Calu3 (cell line): ENCODE measurements at places on chromosomes 12 and 14.
A peak's percentile ranks its signal among the peaks of the same experiment; 100 is the strongest.

GRCh38 chr12:88684610-88685009 lies 104.3 kb upstream of the KITLG start:
- no peak for DNase-seq
- H3K36me3 ChIP-seq, result no peaks in the 10 kb centered on the region
- H3K4me3 ChIP-seq, result no peak overlapping the region
- no peak overlapping the region for H3K27ac ChIP-seq
- H3K27me3 ChIP-seq, result no peaks in the 10 kb centered on the region
- H3K4me1 ChIP-seq, result peaks cover 12% of the 10 kb centered on the region

GRCh38 chr12:60842181-60842580 lies 1246.4 kb downstream of the SLC16A7 start:
- peaks cover 9% of the 10 kb centered on the region for H3K4me1 ChIP-seq
- no peak overlapping the region for H3K27ac ChIP-seq
- H3K27me3 ChIP-seq, result no peaks in the 10 kb centered on the region

DNA sequence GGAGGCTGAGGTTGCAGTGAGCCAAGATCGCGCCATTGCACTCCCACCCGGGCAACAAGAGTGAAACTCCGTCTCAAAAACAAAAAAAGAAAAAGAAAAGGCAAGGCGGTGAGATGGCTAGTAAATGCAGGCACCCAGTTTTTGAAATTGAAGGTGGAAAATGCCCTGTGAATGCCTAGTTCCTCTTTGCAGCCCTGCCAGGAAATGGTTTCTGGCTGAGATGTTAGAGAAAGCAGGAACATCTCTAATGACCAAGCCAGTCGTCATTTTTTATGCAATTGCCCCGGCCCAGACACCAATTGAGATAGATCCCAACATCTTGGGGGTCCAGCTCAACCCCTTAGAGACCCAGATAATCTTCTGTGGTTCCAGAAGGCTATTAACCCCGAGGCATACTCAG lies 17.0 kb downstream of the SLC8A3 start:
- H3K4me3 ChIP-seq, result no peak overlapping the region
- H3K27ac ChIP-seq, result no peak overlapping the region
- no peaks in the 10 kb centered on the region for H3K4me1 ChIP-seq
- peaks cover 86% of the 10 kb centered on the region for H3K27me3 ChIP-seq
- H3K36me3 ChIP-seq, result no peaks in the 10 kb centered on the region
- DNase-seq, result no peak

- no peak overlapping the region for H3K4me3 ChIP-seq
- H3K4me1 ChIP-seq, result peaks cover 16% of the 10 kb centered on the region
These were observed 205.2 kb downstream of the PAX9 start for GRCh38 chr14:36866867-36867266.

GRCh38 chr12:109827566-109828550 lies 5.3 kb downstream of the TRPV4 start:
- H3K4me3 ChIP-seq, result no peak overlapping the region
- H3K4me1 ChIP-seq, result peaks cover 46% of the 10 kb centered on the region
- peak overlapping the region; percentile 64 for H3K27ac ChIP-seq

GRCh38 chr12:78179346-78179745 lies 348.7 kb downstream of the NAV3 start:
- H3K4me1 ChIP-seq, result peaks cover 8% of the 10 kb centered on the region
- no peak for DNase-seq
- no peaks in the 10 kb centered on the region for H3K27me3 ChIP-seq
- no peaks in the 10 kb centered on the region for H3K36me3 ChIP-seq

- H3K4me3 ChIP-seq, result no peak overlapping the region
- H3K27me3 ChIP-seq, result no peaks in the 10 kb centered on the region
- no peak overlapping the region for H3K27ac ChIP-seq
- H3K36me3 ChIP-seq, result no peaks in the 10 kb centered on the region
These were observed 642.2 kb downstream of the DIO2 start for GRCh38 chr14:79569072-79569471.

DNA sequence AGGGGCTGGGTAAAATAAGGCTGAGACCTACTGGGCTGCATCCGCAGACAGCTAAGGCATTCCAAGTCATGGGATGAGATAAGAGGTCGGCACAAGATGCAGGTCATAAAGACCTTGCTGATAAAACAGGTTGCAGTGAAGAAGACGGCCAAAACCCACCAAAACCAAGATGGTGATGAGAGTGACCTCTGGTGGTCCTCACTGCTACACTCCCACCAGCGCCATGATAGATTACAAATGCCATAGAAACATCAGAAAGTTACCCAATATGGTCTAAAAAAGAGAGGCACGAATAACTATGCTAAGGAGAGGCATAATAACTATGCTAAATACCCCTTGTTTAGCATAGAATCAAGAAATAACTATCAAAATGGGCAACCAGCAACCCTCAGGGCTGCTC lies 46.2 kb upstream of the MAP3K9 start:
- H3K4me1 ChIP-seq, result no peaks in the 10 kb centered on the region
- no peak overlapping the region for H3K27ac ChIP-seq
- DNase-seq, result no peak
- no peaks in the 10 kb centered on the region for H3K36me3 ChIP-seq
- H3K4me3 ChIP-seq, result no peak overlapping the region

GRCh38 chr12:133130038-133130807 lies at the start of the genes ZNF10 and ZNF891:
TSS of gene ZNF10 (plus strand) at chr12:133130627. CDS start at chr12:133144493, 13,866 bp downstream.
TSS of gene ZNF891 (minus strand) at chr12:133130274. CDS start at chr12:133121918, 8,356 bp downstream.
- H3K27me3 ChIP-seq, result no peaks in the 10 kb centered on the region
- H3K4me1 ChIP-seq, result peaks cover 8% of the 10 kb centered on the region
- peak; percentile 100 for DNase-seq
- H3K36me3 ChIP-seq, result peaks cover 47% of the 10 kb centered on the region

- no peaks in the 10 kb centered on the region for H3K4me1 ChIP-seq
- no peaks in the 10 kb centered on the region for H3K36me3 ChIP-seq
- DNase-seq, result no peak
- no peak overlapping the region for H3K27ac ChIP-seq
These were observed 455.6 kb upstream of the SEL1L start for GRCh38 chr14:81989211-81989610.

DNA sequence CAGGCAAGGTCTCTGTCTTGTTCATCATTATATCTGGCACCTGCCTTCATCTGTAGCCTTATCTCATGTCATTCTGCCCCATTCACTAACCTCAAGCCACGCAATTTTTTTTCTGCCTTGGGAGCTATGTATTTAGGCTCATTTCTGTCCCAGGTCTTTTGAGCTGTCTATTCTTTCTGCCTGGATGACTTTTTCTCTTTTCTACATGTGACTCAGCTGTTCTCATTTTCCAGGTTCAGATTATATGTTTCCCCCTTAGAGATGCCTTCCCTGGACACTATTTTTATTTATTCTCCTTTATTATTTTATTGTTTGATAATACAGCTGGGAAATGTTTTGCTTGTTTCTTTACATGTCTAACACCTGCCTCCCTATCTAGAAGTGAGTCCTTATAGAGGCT lies 737.4 kb upstream of the TBX3 start:
- H3K36me3 ChIP-seq, result no peaks in the 10 kb centered on the region
- no peak overlapping the region for H3K4me3 ChIP-seq
- no peak for DNase-seq
- no peaks in the 10 kb centered on the region for H3K27me3 ChIP-seq

GRCh38 chr14:85702191-85702590 lies 172.2 kb downstream of the FLRT2 start:
- H3K27ac ChIP-seq, result no peak overlapping the region
- H3K4me1 ChIP-seq, result no peaks in the 10 kb centered on the region
- no peaks in the 10 kb centered on the region for H3K27me3 ChIP-seq
- H3K36me3 ChIP-seq, result no peaks in the 10 kb centered on the region
- no peak overlapping the region for H3K4me3 ChIP-seq
- DNase-seq, result no peak

- no peak overlapping the region for H3K4me3 ChIP-seq
- peaks cover 25% of the 10 kb centered on the region for H3K4me1 ChIP-seq
- no peaks in the 10 kb centered on the region for H3K27me3 ChIP-seq
- peaks cover 5% of the 10 kb centered on the region for H3K36me3 ChIP-seq
These were observed 36.0 kb downstream of the EGLN3 start for GRCh38 chr14:33914676-33915516.

GRCh38 chr12:126157575-126157966 lies 1092.3 kb downstream of the AACS start:
- no peaks in the 10 kb centered on the region for H3K4me1 ChIP-seq
- DNase-seq, result no peak
- H3K27me3 ChIP-seq, result no peaks in the 10 kb centered on the region
- H3K27ac ChIP-seq, result no peak overlapping the region
- H3K4me3 ChIP-seq, result no peak overlapping the region
- H3K36me3 ChIP-seq, result no peaks in the 10 kb centered on the region

- no peaks in the 10 kb centered on the region for H3K36me3 ChIP-seq
- no peaks in the 10 kb centered on the region for H3K27me3 ChIP-seq
- no peak overlapping the region for H3K27ac ChIP-seq
- H3K4me3 ChIP-seq, result no peak overlapping the region
- no peaks in the 10 kb centered on the region for H3K4me1 ChIP-seq
- no peak for DNase-seq
These were observed 1124.0 kb upstream of the TMEM132C start for GRCh38 chr12:127143020-127143419.

- H3K36me3 ChIP-seq, result no peaks in the 10 kb centered on the region
- no peak overlapping the region for H3K27ac ChIP-seq
- H3K4me3 ChIP-seq, result no peak overlapping the region
- DNase-seq, result no peak
These were observed 137.4 kb downstream of the GRIP1 start for GRCh38 chr12:66541426-66541825.

- no peak overlapping the region for H3K4me3 ChIP-seq
- DNase-seq, result no peak
- H3K4me1 ChIP-seq, result peaks cover 21% of the 10 kb centered on the region
- H3K27me3 ChIP-seq, result no peaks in the 10 kb centered on the region
- H3K27ac ChIP-seq, result no peak overlapping the region
These were observed 1058.9 kb downstream of the GALC start for GRCh38 chr14:86933958-86934595.

GRCh38 chr12:113244047-113244460 lies 22.8 kb downstream of the TPCN1 start:
- peak overlapping the region; percentile 59 for H3K4me3 ChIP-seq
- H3K36me3 ChIP-seq, result peaks cover 87% of the 10 kb centered on the region
- H3K27ac ChIP-seq, result peak overlapping the region; percentile 99
- H3K4me1 ChIP-seq, result peaks cover 96% of the 10 kb centered on the region

DNA sequence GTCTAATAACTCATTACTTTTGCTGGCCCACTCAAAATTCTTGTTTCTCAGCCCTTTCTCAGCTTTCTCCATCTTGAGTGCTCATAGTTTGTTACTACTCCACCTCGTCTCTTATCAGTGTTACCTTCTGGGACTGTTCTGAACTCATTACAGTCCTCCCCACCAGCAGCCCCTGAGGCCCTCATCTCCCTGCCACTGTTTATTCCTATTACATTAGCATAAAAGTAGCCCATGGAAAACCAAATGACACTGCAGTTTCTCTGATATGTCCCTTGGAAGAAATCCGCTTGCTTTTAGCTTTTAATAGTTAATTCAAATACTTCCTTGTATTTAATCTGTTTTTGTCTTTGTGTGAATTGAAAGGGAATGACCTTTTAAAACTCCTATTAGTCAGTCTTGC lies 7.6 kb downstream of the AKAP6 start:
- no peak overlapping the region for H3K4me3 ChIP-seq
- no peaks in the 10 kb centered on the region for H3K27me3 ChIP-seq
- no peaks in the 10 kb centered on the region for H3K36me3 ChIP-seq

DNA sequence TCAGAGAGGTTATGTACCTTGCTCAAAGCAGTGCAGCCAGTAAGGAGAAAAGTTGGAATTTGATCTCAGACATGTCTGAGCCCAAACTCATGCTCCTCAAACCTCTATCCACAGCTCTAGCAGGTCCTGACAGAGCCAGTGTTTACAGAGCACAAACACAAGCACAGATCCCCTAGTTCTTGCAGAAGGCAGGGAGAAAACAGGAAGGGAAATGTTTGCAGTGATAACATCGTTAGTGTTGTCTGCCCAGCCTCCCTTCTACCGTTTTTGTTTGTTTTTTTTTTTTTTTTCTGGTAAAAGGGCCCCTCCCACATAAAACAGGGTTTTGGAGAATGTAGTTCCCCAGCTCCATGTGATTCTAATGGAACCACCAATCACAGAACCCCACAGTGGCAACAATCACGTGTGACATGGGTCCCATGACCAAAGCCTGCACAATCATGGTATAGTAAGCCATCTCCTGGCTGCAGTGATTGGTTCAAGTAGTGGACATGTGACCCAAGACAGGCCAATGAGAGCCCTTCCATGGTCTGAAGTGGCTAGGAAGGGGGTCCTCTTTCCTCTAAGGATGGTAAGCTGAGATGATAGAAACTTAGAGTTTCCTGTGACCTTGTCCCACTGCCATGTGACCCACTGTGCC lies 513.4 kb downstream of the MED13L start:
- H3K36me3 ChIP-seq, result no peaks in the 10 kb centered on the region
- H3K27me3 ChIP-seq, result no peaks in the 10 kb centered on the region
- DNase-seq, result no peak
- H3K4me1 ChIP-seq, result no peaks in the 10 kb centered on the region

DNA sequence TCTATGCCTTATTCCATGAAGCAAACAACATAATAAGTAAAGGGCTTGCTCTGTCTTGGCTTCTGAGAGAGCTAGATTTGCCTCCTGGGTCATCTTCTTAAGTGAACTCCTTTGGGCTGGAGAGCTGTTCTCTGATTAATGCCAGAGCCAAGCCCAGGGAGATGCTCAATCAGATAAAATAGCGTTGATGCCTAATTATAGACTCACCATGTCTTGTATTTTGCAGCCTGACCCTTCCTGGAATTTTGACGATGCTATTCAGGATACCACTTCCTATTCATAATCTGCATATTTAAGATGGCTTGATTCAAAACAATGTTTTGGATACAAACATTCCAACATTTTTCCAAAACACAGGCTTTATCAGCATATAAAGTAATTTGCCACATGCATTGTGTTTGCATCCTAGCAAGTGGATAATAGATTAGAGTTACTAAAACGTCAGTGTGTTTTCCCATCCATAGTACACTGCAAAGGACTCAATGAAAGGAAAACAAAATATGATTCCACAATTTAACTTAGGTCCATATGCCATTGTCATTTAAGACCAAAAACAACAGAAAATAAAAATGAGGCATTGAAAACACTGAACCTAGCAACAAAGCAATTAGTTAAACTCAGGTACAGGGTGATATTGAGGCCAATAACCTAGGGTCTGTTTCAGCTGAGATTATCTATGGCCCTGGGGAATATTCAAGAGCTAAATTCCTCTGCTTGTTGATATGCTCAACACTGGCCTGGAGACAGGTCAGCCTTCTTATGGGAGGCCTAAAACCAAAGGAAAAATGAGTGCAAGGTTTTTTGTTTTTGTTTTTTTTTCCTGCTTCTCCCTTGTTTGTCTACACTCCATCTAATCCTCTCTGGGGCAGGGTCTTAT lies 184.2 kb upstream of the FOXN3 start:
- no peaks in the 10 kb centered on the region for H3K36me3 ChIP-seq
- H3K27ac ChIP-seq, result no peak overlapping the region
- H3K4me3 ChIP-seq, result no peak overlapping the region
- H3K27me3 ChIP-seq, result no peaks in the 10 kb centered on the region
- no peaks in the 10 kb centered on the region for H3K4me1 ChIP-seq
- no peak for DNase-seq

GRCh38 chr12:64681200-64682052 lies 71.1 kb downstream of the RASSF3 start:
- H3K4me3 ChIP-seq, result peak overlapping the region; percentile 59
- DNase-seq, result no peak
- no peaks in the 10 kb centered on the region for H3K27me3 ChIP-seq
- peak overlapping the region; percentile 82 for H3K27ac ChIP-seq
